Activated CD4-positive, alpha-beta T cell treated with anti-CD3 and anti-CD28 coated beads for 24 hours (primary cell): ENCODE measurements at places on chromosomes 6 and 20.

- DNase-seq = no peak
These were observed 202.5 kb downstream of the DHX35 start for GRCh38 chr20:39164642-39165041.

- no peak for DNase-seq
These were observed 60.9 kb downstream of the SULF2 start for GRCh38 chr20:47724396-47724795.

DNA sequence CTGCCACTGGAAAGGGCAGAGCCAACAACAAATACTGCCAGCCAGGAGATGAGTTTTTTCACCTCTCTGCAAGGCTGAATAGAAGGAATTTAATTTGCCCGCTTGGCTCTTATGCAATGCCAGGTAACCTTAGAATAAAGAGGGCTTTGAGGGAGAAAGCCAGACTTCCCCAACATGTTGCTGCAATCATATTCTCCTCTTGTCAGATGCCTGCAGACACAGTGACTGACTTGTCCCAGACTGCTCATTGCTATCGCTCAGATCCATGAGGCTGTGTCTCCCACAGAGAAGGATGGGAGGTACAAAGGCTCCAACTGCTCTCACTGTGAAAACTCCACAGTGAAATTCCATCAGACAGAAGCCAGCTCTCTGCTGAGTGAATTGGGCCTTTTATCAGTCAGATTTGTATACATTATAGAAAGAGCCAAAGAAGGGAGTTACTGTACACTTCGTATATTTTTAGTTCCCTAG lies 517.0 kb upstream of the ID4 start:
- DNase-seq = no peak

GRCh38 chr6:157148391-157149323 lies 174.7 kb downstream of the TMEM242 start:
- no peak for DNase-seq
